ENCODE measurements at places on chromosomes 12 and 14.

DNA sequence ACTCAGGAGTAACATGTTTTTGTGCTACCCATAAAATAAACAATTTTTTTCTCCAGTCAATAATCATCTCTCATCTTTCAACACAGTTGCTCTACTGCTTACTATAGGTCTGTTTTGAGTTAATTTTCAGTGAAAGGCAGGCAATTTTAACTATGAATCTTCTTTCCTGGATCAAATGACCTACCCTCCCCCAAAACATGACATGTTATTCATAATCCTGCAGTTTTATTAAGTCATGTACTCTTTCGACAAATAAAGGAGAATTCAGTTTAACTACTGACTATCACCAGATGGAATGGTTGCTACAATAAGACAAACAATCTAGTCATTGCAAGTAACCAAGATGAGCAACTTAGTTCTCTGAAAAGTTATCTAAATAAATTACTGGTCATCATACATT is 106.0 kb upstream of the FAR2 start:
- DNase-seq = no peak

DNA sequence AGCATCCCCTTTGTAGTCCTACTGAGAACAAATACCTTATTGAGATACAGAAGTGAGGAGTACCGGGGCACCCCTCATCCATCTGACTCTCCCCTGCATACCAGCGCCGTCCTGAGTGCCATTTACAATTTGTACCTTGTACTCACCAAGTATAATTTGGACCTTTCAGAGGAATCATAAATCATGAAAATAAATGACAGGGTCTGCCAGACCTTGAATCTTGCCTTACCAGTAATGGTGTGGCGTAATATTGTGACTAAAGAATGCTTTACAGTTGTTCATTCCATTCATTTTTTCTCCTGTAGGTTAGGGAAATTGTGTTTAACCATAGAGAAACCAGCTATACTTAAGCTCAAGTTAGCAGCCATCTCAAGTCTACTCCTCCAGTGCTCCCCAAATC is 243.7 kb upstream of the RGS6 start:
- no peak for DNase-seq

- DNase-seq = no peak
These were observed 6.9 kb upstream of the TSPAN8 start for GRCh38 chr12:71164568-71165197.

DNA sequence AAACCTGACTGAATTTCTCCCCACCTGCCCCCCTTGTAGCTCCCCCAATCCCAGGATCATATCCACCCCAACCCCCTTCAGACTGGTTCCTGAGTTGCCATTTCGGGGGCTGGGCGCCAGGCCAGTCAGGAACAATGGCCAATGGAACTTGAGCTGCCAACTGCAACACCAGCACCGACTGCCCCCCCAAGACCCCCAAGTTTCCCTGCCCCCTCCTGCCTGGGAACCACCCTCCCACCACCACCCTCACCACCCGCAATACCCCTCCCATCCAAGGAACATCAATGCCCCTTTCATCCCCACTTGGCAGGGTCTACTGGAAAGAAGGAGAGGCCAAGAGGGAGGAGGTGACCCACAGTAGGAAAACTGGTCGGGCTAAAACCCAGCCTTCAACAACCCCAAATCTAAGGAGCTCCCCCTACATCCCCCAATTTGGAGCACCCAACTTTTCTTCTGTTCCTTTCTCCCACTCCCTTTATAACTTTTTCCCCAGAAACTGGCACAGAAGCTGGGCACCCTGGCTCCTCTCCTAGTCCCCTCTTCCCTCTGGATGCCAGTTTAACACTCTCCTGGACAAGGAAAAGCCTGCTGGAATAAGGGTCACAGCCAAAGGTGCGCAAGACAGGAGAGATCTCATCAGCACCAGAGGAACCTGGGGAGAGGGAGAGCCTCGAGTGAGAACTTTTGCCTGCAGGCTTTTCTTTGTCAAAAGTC is 1.6 kb upstream of the NDRG2 start:
- DNase-seq = no peak

All from omental fat pad (tissue), 4 donors.